ENCODE measurements at places on chromosomes 4 and X.

DNA sequence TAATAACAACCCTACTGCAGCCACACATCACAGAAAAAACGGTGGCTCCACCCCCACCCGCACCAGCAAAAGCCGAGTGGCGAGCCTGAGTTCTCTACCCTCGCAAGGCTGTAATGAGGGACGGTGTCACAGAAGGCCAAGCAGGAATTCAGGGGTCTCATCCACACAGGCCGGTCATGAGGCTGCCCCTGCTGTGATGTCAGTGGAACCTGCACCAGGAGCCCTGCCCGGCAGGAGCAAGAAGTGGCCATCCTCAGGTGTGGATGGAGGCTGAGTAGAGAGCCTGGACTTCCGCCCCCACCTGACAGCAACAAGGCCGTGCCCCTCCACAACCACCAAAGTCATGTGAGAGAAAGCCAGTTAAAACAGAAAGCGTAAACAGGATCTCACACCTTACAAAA, 20.6 kb downstream of the LYAR start:
- DNase-seq = no peak

DNA sequence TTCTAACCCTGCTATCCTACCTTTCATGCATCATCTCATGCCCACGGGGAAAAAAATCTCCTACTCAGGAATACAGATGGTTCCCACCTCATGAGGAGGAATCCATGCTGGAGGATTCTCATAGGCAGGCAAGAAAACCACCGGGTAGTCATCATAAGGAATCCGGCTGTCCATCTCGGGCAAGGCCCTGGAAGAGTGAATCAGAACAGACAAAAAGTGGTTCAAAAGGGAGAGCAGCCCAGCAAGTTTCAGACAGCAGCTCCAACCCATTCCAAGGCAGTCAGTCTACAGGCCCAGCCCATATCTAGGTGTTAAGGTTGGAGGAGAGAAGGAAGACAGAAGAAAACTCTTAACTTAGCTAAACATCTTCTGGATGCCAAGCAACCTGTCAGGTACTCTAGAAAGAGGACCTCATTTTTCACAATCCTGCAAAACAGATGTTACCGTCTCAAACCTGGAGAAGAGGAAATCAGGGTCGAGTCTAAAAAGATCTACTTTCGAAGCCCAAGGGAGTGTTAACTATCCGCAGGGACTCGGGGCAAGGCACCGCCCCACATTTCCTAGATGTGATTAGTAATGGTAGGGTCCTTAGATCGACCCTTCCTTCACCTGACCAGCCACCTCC, 447 bp downstream of the PDZD11 start:
- DNase-seq = no peak

GRCh38 chr4:174495626-174496025, 26.7 kb downstream of the HPGD start:
- DNase-seq = no peak

DNA sequence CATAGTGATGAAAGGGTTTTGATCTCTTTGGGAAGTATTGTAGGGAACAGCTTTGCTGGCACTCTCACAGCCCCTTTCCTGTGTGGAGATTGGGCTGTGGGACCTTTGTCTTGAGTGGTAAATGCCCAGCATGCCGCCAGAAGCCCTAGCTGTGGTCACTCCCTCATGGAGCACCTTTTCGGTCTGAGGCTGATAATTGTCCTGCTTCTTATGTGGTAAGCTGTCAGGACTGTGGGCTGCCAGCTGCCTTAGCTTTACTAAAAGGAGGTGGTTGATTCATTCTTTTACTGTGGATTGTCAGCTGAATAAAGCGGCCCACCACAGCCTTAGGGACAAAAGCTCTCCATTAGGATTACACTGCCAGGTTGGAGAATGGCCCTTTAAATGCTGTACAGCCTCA, 7.1 kb downstream of the PASD1 start:
- no peak for DNase-seq
